NCI-H2081 treated with DMSO at 0.1 percent for 48 hours (cell line): ENCODE measurements at places on chromosomes 16 and 17.

GRCh38 chr16:50800074-50800473 is 58.2 kb downstream of the CYLD start:
- DNase-seq: no peak

DNA sequence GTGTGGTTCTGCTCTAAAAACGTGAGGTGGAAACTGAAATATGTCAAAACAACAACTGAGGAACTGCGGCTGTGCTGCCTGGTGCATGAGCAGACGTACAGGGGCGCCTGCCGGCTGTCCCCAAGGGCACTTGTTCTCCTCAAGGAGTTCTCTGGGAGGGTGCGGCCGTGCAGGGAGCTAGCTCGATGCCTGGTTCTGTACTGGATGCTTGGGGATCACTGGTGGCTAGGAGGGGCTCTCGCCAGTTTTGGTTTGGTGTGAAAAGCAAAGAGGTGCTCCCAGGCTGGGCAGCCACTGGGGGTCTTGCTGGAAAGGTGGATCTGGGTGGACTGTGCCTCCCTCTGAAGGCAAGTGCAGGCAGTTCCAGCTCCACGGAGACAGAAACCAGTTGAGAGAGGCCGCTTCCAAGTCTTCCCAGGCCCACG is 41.9 kb upstream of the ATP2A3 start:
- no peak for DNase-seq

GRCh38 chr17:48441231-48441711 is 11.3 kb upstream of the SKAP1 start:
- no peak for DNase-seq

GRCh38 chr16:85689285-85689949 is 663 bp upstream of the GINS2 start:
- DNase-seq: no peak

GRCh38 chr17:44996304-44996703 is 28.2 kb upstream of the C1QL1 start:
- DNase-seq: no peak
